MCF 10A (cell line): ENCODE measurements at places on chromosomes 6 and 20. TPM values are rescaled to one million over a fixed set of nuclear protein-coding genes. Genes with fewer than 3 reads are reported as not detected.

DNA sequence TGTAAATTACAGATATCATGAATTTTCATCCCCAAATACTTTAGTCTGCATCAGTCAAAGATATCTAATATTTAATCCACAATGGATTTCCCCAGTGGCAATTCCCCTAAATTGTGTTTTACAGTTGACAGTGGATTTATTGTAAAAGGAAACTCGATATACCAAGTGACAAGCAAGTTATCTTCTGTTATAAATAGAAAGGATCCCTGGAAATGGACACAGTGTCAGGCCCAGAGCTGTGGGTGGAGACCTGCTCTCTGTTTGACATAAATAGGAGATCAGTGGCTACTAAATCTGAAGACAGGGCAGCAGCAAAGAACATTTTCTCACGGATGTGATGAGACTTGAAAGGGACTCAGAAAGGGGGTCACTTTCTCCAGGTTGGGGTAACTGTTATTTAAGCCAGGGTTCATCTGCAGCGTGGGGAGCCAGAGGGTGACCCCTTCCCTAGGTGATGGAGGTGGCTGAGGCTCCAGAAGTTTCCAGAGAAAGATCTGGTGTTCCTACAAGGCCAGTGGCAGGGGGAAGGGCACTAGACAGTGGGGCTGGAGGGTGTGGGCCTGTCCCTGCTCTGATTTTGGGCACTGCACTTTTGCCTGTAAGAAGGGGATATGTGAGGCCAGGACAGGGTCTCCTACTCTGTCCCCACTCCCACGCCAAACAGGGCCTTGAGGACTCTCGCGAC lies 12.3 kb upstream of the FAM110A start:
- DNase-seq: no peak

DNA sequence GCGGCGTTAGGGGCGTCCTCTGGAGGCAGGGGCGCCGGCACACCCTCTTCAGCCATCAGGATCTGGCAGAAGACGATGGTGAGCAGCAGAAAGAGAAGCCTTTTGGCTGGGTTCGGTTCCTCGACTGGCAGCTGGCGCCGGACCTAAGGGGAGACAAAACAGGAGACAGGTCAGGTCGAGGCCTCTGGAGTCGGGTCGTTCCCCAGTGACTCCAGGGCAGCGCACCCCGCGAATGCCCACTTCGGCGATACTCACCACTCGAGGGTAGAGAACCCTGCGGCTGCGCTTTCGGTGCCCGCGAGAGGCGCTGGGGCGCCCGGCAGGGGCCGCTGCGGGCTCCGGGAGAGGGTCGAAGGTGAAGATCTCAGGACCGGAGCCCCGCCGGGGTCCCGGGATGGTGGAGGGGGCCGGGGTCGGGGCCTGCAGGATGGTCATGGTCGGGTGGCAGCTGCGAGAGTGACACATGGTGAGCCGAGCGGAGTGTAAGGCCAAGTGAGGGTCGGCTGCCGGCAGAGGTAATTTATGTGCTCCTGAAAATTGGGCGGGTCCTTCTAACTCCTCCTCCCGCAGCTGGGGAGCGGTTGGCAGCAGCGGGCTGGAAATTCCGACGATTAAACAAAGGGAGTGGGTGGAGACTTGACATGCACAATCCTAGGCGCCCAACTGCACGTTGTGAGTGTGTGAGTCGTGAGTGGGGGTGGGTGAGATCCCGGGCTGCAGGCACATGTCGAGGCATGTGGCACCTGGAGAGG lies at the start of gene IER3:
Gene IER3 (minus strand): TSS at position 494 of the 752 bp plus-strand sequence. CDS start 29 bp downstream, at position 465.
- peak; percentile 97 for DNase-seq

The C2 gene
- total RNA-seq: not detected in 2 replicates

DNA sequence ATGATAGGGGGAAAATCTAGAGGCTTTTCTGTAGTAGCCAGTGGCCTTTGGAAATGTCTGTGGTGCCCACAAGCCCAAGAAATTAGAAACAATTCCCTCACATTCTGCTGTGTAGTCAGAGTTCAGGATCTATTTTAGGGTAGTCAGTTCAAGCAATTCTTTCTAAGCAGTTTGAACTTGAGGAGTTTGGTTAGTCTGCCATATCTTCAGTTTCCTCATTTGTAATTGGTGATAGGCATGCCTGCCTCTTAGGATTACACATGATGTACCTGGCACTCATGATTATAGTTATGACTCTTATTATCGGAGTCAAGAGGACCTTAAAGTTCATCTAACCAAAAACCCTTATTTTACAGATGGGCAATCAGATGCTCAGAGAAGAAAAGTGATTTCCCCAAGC lies 21.2 kb upstream of the MEP1A start:
- DNase-seq: no peak

DNA sequence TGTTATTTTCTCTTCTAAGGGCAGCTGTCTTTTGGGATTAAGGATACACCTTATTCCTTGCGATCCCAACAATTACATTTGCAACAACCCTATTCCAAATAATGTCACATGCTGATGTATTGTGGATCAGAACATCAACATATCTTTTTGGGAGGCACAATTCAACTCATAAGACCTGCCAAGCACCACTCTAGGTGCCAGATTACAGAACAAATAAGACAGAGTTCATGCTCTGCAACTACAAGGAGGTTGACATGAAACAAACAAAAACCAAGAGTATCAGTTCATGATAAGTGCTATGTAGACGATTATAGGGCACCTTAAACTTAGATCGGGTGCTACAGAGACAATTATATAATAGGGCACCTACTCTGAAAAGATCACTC lies 203.2 kb upstream of the SGK1 start:
- DNase-seq: no peak

- peak; percentile 74 for DNase-seq
These were observed 16.5 kb upstream of the NCR2 start for GRCh38 chr6:41318654-41319565.

DNA sequence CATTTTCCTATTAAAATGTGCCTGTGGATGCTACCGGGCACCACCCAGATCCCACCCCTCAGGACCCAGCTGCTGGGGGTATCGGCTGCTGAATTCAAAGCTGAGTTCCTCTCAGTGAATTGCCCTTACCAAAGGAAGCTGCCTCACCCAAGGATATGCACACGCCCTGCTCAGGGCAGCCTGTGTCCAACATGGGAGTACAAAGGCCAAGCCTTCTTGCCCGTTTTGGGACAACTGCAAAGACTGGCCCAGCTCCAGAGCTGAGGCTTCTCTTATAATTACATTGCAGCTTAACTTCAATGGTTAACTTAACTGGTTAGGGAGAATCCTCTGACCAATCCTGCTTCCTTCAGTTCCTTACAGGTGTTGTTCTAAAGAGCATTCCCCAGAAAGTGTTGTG lies 19.8 kb upstream of the FANCE start:
- DNase-seq: no peak

The ADTRP gene
- total RNA-seq: 14.8 and 25.3 TPM in 2 replicates

DNA sequence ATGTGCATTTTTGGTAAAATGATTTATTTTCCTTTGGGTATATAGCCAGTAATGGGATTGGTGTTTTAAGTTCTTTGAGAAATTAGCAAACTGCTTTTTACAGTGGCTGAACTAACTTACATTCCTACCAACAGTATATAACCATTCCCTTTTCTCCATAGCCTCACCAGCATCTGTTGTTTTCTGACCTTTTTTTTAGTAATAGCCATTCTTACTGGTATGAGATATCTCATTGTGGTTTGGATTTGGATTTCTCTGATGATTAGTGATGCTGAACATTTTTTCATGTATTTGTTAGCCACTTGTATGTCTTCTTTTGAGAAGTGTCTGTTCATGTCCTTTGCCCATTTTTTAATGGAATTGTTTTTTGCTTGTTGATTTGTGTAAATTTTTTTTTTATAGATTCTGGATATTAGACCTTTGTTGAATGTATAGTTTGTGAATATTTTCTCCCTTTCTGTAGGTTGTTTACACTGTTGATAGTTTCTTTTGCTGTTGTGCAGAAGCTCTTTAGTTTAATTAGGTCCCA lies 42.3 kb downstream of the STK4 start:
- DNase-seq: no peak

- DNase-seq: no peak
These were observed 21.9 kb upstream of the RAB22A start for GRCh38 chr20:58287638-58288037.

- DNase-seq: peak; percentile 88
These were observed 32.1 kb upstream of the CENPW start for GRCh38 chr6:126307849-126308248.

DNA sequence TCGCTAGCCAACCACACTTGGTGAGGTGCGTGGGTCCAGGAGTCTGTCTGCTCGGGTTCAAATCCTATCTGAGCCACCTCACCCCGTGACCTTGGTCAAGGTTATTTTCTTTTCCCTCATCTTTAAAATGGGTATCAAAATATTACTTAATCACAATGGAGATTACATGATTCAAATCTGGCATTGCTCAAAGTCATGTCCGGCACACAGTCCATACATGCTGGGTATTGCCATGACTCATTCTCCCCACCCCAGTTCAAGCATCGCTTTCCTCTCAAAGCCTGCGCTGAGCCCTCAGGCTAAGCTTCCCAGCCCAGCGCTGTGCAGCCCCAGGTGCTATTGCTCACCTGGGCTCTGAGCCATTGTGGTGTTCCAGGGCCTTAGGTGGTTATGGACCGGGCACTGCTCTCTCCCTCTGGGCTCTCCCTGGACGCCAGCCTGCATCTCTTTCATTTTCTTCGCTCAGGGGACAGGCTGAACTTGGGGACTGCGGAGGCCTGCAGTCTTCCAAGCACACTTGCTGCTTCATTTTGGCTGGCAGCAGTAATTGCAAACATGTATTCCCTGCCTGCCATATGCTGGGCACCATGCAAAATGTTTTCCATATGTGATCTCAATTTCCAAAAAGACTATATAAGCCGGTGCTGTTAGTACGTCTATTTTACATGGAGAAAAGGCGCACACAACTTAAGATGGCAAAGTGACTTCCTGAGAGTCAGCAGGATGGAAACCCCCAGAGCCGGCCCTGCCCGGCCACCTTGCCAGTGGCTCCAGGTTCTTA lies 27.3 kb downstream of the WRNIP1 start:
- DNase-seq: peak; percentile 77

DNA sequence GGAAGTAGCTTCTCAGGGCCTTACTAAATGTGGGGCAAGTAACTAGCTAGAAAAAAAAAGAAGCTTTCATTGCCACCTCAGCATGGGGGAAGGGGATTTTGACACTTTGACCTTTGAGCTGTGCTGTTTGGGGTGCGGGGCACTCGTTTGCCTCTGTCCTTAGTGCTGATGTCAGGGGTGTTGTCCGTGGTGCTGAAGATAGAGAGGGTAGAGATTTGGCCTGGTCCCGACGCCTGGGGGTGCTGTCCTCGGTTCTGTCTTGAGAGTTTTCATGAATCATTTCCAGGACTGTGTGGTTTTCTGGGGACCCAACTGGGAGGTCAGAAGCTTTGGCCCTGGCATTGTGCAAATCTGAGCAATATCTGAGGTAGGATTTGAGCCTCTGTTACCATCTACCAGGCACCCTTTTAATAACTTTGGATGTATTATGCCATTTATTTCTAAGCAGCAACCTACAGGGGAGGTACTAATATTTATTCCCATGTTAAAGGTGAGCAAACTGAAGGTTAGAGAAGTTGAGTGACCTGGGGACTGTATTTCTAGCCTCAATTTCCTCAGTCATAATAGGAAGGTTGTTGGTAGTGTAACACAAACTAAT lies 78.0 kb downstream of the DLGAP4 start:
- DNase-seq: peak; percentile 74

DNA sequence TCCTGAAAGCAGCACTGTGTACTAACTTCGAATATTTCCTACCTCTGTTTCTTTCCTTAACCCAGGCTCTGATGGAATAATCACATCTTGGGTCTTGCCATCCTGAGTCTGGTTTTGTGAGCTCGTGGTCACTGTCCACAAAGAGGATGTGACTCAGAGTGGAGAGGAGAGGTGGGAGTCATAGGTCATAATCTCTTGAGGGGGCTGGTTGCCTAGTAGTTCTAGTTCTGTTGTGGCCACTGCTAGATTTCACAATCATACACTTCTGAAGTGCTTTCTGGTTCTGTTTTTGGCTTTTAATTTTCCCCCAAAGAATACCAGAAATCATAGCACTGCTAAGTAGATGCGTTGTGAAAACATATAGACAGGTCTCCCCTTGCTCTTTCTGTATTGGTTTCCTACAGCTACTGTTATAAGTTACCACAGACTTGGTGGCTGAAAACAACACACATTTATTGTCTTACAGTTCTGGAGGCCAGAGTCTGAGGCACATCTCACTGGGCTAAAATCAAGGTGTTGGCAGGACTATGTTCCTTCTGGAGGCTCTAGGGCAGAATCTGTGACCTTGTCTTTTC lies 102.8 kb downstream of the NRSN1 start:
- peak; percentile 37 for DNase-seq

- no peak for DNase-seq
These were observed 44.9 kb upstream of the CHRNA4 start for GRCh38 chr20:63406011-63406410.

DNA sequence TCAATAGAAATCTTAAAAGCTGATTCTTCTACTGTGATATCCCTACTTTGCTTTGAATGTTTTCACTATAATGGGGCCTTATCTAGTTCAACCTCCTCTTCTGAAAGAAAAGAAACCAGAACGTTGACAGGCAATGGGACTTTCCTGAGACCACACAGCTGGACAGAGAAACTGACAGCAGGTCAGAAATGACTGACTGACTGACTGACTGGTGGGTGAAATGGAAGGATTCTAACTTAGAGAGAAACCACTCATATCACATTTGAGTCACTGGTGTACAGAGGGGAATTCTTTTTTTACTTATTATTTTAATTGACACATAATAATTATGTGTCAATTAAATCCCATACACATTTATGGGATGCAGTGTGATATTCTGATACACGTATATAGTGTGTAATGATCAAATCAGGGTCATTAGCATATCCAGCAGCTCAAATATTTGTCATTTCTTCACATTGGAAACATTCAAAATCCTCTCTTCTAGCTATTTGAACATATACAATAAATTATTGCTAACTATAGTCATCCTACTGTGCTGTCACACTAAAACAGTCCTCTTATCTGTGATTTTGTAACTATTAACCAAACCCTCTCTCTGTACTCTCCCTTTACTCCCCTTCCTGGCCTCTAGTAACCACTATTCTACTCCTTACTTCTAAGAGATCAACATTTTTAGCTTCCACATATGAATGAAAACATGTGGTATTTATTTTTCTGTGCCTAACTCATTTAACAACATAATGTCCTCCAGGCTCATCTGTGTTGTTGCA lies 64.8 kb upstream of the NRSN1 start:
- no peak for DNase-seq

GRCh38 chr6:11366183-11366933 lies 133.9 kb upstream of the NEDD9 start:
- DNase-seq: no peak

DNA sequence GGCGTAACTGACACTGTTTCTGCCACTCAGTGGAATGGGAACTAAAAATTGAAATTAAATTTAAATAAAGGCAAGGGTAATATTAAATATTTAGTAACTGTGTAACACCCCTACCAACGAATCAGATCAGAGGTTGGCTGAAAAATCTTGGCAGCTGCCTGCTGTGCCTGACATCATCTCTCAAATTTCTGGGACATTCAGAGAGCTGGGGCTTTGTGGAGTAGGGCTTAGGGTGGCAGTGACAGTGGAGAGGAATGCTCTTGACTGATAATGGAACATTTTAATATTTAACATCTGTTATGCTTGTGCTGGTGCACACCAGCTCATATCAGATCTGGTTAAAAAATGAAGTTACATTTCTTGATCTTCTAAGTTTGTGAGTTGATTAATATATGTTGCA lies 62.2 kb downstream of the RFPL4B start:
- no peak for DNase-seq

- DNase-seq: no peak
These were observed 30.5 kb downstream of the RPRD1B start for GRCh38 chr20:38063911-38064530.

The FAM217A gene
- not detected in 2 replicates for total RNA-seq

The ADGB gene
- not detected in 2 replicates for total RNA-seq
